ENCODE measurements at places on chromosomes 1 and 21.
A peak's percentile ranks its signal among the peaks of the same experiment; 100 is the strongest.

DNA sequence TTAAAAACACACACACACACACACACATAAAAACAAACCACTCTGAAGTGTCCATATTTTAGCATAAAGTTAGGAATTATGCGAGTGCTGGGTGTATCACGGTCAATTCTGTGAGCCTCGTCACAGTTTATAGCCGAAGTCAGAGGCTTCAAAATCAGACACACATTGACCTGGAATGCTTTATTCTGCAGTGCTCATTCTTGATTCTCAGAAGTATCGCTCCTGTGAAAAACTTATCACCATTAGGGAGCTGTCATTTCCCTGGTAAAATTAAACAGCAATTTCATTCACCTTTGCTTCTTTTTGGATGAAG, 8.7 kb upstream of the IRF2BP2 start:
- DNase-seq = no peak

- no peak for DNase-seq
Observed at GRCh38 chr1:201582705-201583442, 43.9 kb downstream of the NAV1 start.

DNA sequence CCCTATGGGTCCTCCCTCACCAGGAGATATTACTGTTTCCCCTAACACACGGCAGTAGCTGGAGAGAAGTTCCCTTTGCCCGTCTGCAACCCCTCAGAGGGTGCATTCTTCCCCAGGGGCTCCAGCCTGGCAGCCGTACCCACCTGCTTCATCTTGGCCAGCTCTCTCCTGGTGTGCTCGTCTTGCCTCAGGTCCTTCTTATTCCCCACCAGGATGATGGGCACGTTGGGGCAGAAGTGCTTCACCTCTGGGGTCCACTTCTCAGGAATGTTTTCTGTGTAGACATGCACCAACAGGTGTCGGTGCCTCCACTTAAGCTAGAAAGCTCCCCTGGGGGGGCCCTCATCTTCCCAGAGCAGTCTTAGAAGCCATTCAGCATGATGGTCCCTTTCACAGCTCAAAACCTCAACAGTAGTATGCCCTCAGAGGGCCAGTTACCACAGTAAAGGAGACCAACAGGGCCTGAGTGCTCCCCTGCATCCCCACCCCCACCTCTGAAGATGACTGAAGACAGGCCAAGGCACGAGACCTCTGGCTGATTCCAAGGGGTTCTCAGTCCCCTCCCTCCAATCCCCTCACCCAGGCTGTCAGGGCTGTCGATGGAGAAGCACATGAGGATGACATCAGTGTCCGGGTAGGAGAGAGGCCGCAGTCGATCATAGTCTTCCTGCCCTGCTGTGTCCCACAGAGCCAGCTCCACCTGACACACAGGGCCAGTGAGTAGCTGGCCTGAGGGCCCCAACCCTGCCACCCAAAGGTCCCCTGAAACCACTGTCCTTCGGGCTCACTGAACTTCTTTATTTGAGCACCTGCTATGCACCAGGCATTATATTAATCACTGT, 4.3 kb downstream of the RHOC start:
- no peak for DNase-seq

GRCh38 chr1:160206421-160207117, 1.4 kb downstream of the PEA15 start:
- DNase-seq = no peak

- DNase-seq = no peak
Observed at GRCh38 chr1:66370462-66370971, 163.4 kb upstream of the SGIP1 start.

DNA sequence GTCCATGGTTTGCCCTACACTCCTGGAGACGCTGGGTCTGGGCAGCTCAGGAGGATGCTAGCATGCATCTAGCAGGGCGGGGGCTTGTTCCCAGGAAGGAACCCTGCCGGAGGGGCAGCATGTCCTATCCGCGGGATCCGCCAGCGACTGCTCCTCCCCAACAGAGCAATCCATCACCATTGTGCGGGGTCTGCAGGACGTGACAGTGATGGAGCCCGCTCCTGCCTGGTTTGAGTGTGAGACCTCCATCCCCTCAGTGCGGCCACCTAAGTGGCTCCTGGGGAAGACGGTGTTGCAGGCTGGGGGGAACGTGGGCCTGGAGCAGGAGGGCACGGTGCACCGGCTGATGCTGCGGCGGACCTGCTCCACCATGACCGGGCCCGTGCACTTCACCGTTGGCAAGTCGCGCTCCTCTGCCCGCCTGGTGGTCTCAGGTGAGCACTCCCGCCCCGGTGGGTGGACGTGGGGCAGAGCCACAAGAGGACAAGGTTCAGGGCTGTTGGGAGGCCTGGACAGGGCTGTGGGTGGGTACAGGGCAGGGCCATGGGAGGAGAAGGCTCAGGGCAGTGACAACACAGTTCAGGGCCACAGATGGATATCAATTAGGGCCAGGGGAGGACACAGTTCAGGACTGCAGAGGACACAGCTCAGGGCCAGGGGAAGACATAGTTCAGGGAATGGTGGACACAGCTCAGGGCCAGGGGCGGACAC, 71.3 kb downstream of the OBSCN start:
- no peak for DNase-seq

GRCh38 chr1:183880531-183881243, 75.8 kb downstream of the RGL1 start:
- DNase-seq = no peak

DNA sequence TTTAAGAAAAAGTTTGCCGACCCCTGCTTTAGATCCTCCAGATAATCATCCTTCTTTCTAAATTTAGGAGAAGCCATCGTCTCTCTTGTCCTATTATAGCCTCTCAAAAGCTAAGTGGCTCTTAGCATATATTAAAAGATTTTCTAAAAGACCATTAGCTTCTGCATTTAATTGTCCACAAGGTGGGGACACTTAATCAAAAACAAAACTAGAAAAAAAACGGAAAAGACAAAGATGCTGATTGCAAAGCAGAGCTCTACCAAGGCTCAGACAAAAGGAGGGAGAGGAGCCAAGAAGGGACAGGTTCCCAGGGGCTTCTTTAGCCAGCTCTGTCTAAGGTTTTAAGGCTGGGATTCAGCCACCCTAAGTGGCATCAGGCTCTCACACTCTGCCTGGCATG, 128.3 kb upstream of the HMGB4 start:
- no peak for DNase-seq

GRCh38 chr1:40774266-40774998, 9.2 kb upstream of the KCNQ4 start:
- DNase-seq = peak; percentile 53

GRCh38 chr1:82492159-82492558, 691.4 kb downstream of the ADGRL2 start:
- DNase-seq = no peak

DNA sequence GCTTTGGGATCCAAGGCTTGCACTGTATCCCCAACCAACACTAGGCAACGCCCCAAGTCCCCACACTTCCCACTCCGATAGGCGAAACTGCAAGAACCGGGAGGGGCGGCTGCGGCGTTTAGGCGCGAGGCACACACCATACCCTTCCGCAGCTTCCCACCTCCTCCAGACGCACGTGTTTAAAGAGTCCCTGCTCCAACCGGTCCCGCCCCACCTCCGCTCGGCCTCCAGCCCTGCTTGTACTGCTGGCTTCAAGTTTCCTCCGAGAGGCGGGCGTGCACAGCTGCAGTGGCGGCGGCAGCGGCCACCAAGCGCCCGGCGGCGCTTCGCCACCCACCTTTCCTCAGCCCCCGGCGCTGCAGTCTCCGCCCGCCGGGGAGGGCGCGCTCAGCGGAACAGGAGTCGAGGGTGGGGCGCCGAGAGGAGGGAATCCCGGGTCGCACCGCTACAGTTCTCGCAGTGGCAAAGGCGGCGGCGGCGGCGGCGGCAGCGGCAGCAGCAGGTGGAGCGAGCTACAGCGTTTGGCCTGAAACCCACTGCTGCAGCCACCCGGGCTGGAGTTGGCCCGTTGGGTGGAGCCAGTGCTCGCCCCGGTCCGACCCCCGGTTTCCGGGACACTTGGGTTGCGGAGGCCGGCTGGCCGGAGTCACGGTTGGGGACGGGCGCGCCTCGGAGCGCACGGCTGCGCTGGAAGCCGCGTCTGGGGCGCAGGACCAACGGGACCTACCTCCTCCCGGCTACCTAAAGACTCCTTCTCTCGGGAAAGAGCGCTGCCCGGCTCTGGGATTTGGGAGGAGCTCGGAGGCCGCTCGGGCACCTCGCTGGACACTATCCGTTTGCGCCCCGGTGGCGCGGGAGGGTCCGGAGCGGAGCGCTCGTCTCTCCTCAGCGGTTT, at the start of gene CNIH3:
Gene CNIH3 (plus strand): TSS at position 457 of the 895 bp plus-strand sequence. CDS start 858 bp downstream, outside the sequence.
- peak; percentile 6 for DNase-seq

DNA sequence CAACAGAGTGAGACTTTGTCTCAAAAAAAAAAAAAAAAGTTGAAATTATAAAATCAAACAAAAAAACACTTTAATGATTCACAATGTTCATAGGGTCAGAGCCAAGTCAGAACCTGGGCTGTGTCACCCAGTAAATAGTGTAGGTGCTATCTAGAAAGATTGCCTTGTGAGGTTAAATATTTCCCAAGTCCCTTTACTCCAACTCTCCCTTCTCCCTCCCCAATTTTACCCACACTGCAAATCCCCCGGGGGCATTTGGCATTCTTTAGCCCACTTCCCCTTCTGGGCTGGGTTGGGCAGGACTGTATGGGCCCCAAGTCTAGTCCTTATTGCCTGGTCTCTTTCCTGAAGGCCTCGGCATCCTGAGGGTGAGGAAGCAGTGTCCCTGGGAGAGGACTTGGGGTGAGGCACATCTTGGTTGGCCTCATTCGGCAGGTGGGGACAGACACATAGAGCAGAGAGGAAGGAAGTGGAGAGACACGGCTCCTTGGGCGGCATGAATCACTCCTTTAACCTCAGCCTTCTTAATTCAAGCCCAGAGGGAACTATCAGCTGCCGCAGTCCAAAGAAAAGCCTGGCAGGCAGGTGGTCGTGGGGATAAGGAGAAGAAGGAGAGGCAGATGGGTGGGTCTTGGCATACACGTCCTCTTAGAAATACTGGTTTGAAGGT, 8.2 kb downstream of the ADORA1 start:
- DNase-seq = no peak

- DNase-seq = no peak
Observed at GRCh38 chr1:64597113-64597512, 127.2 kb downstream of the CACHD1 start.

GRCh38 chr1:71324671-71325267, 243.9 kb upstream of the ZRANB2 start:
- no peak for DNase-seq

- no peak for DNase-seq
Observed at GRCh38 chr1:70896224-70896623, 151.4 kb downstream of the PTGER3 start.

- DNase-seq = peak; percentile 60
Observed at GRCh38 chr1:51296383-51297357, 33.7 kb downstream of the TTC39A start.

DNA sequence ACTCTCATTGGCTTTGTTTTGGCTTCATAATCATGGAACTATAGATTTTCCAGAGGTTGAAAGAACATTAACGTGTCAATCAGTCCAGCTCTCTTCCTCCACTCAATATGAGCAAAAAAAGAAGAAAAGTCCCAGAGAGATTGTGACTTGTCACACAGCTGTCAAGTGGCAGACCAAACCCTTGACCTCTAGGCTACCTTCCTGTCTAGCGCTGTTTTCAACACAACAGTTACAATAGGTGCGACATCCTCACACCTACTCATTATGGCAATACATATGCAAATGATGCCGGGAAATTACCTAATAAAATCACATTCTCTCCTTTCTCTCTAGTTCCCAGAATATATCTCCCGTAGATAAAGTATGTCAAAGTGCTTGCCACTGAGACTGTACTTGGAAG, 1.1 kb downstream of the WARS2 start:
- DNase-seq = peak; percentile 4

DNA sequence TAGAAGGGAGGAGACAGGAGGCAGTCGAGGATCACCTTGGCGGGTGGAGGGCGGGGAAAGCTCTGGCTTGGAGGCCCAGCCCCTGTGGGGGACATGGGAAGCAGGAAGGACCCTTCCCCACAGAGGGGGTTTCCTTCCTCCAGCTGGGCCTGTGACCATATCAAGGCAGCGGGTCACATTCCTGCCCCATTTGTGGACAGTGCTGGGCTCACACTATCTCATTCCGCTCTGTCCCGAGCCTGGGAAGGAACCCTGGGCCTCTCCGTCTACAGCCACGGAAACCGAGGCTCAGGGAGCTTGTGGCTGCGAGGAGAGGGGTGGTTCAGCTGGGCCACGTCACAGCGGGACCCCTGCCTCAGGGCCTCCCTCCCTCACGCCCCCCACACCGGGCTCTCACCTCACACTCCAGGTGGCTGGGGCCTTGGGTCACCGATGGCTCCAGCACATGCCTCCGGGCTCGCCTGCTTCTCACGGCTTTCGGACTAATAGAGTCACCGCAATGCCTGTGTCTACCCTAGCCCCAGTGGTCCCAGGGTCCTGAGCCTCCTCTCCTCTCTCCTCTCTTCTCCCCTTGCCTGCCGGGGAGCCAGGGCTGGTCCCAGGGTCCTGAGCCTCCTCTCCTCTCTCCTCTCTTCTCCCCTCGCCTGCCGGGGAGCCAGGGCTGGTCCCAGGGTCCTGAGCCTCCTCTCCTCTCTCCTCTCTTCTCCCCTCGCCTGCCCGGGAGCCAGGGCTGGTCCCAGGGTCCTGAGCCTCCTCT, 56.4 kb downstream of the SLC19A1 start:
- no peak for DNase-seq

- DNase-seq = no peak
Observed at GRCh38 chr1:53196017-53196484, 573 bp upstream of the CPT2 start.

- no peak for DNase-seq
Observed at GRCh38 chr1:45244660-45245059, 38.3 kb upstream of the ZSWIM5 start.

- DNase-seq = no peak
Observed at GRCh38 chr1:6691507-6691906, 10.1 kb downstream of the DNAJC11 start.

- no peak for DNase-seq
Observed at GRCh38 chr1:23273450-23274133, 56.3 kb upstream of the HTR1D start.

DNA sequence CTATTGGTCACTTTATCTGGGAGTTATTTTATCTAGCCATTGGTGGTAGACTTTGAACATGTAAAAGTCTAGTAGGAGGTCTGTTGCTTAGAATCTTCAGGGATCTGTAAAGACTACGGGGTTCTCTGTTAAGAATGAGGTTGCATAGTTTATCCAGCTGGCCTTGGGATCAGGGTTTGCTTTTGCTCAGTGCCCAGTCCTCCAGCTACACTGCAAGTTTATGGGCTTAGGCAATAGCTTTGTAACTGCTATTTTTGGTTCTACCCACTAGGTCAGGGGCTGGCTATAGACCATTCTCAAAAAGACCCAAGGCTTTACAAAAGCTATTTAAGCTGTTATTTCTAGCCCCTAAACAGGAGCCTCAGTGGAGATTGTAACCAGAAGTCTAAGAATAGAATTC, 9.8 kb downstream of the SH3GLB1 start:
- DNase-seq = no peak
